ENCODE measurements at places on chromosomes 13 and 19.
A peak's percentile ranks its signal among the peaks of the same experiment; 100 is the strongest.

DNA sequence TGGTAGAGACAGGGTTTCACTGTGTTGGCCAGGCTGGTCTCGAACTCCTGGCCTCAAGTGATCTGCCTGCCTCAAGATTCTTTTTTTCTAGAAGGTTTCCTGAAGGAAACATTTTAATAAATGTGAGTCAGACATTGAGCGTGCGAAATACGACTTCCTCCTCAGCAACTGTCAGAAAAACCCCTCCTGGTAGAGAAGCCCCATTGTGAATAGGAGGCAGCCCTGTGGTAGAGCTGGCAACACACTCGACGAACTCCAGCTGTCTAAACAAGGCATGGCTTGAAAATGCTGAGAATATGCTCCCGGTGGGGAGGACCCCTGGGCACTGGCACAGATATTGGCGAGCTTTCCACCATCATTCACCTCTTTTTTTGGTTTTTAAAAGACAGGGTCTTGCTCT, 9.8 kb downstream of the ZNF333 start:
- DNase-seq, result no peak

DNA sequence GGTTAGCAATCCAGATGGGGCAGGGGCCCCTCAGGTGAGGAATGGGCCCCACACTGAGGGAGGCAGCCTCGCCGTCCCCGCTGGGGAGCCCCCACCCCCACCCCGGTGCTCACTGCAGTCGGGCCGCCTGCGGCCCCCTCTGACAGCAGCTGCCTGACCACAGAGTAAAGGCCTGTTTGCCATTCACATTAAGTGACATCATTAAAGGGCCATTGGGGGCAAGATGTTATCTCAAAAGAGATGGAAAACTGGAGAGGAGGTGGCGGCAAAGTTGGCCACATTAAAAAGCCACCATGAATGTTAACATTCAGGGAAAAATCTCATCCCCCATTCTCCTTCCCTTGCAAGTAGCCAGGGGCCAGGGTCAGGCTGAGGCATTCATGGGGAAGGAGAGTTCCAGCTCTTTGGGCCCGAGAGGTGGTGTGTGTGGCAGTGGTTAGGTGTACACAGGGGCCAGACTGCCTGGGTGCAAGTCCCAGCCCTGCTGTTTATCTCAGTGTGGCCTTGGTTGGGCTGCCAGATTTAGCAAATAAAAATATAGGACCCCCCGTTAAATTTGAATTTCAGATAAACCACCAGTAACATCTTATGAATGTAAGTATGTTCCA, 20.9 kb downstream of the VSTM2B start:
- DNase-seq, result no peak

DNA sequence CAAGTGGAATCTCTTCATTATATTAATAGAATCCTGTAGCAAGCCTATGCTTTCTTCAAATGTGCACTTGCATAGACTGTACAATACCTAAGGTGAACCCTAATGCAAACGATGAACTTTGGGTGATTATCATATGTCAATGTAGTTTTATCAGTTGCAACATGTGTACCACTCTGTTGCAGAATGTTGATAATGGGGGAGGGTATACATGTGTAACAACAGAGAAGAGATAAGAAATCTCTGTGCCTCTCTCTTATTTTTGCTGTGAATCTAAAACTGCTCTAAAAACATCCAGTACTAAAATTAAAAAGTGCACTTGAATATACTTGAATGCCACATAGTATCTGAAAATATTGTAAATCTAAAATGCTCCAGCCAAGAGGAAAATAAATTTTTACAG, 820.8 kb upstream of the MIR17HG start:
- DNase-seq, result no peak

- DNase-seq, result no peak
Observed at GRCh38 chr13:77291774-77292173, 35.1 kb downstream of the MYCBP2 start.

DNA sequence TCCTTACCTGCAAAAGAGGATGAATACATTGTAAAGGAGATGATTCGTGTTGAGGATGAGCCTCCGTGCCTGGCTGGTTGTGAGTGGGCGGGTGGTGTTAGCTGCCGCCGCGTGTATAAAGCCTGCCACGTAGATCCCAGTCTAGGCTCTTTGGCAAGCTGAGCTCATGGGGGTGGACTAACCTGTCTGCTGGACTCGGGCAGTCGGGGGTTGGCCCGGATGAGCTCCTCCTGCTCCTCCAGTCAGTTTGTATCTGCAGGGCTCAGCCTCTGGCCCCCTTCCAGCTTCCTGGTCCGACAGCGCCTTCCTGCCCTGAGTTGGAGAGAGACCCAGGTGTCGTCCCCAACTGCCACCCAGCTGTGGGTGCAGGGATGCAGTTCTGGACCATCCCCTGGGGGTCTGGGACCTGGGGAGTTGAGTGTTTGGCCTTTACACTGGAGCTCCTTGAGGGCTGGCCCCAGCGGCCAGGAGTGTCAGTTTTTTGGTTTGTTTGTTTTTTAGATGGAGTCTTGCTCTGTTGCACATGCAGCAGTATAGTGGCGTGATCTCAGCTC, 20.9 kb downstream of the TECR start:
- no peak for DNase-seq

- DNase-seq, result no peak
Observed at GRCh38 chr19:2756477-2756876, 16.7 kb upstream of the SLC39A3 start.

DNA sequence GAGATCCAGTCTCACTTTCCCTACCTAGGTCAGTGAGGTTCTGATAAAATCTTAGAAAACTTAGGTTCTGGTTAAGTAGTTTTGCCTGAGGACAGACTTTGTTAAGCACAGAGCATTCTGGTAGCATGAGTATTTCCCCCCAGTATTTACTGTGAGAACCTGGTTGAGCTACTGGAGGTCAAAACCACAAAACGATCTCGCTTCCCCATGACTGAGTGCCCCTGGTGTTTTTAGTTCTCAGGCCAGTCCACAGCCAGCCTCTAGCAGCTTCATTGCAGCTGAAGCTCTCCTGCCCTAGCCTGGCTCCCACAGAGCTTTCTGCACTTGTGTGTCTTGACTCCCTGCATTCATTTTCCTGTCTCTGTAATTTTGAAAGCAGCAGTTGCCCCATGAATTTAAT, 1138.2 kb downstream of the UQCRFS1 start:
- no peak for DNase-seq

DNA sequence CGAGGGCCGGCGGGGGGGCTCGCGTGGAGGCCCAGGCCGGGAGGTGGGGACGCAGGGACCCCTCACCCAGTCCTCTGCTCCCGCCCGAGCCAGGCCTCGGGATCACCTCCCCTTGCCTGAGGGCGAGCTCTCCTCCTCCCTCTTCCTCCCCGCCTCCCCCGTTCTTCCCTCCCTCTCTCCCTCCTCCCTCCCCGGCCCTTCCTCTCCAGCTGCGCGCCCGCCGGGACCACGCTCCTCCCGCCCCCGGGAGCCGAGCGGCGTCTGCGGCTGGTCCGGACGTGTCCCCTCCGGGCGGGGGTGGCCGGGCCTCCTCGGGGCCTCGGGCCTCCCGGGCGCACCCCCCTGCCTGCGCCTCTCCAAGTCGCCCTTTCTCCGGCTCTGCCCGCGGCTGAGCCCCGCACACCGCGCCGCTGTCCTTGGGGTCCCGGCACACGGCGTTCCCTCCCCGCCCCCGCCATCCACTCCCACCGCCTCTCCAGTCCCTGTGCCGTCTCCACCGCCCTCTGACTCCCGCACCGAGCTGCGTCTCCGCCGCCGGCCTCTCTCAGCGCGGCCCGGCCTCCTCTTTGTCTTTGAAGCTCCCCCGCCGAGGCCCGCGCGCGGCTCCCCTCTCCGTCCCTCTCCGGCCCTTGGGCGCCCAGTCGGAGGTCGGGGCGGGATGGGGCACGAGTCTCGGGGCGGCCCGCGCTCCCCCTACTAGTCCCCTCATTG, 5.7 kb downstream of the SOX1 start:
- DNase-seq, result no peak

DNA sequence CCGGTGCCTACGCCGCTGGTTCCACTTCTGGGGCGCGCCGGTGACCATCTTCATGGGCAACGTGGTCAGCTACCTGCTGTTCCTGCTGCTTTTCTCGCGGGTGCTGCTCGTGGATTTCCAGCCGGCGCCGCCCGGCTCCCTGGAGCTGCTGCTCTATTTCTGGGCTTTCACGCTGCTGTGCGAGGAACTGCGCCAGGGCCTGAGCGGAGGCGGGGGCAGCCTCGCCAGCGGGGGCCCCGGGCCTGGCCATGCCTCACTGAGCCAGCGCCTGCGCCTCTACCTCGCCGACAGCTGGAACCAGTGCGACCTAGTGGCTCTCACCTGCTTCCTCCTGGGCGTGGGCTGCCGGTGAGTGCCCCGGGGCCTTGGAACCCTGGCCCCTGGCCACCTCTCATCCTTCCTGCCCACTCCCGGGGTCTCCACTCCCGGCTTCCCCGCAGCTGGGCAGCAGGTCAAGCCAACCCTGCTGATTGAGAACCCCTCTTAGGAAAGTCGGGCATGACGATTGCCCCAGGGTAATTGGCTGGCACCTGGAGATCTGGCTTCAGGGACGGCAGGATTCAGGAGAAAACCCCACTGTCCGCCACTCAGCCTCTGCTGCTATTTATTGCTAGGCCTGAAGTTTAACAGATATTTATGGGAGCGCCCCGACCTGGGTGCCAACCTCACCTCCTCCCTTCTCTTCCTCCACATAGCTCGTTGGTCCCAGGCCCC, 39.1 kb downstream of the TRPM4 start:
- no peak for DNase-seq

DNA sequence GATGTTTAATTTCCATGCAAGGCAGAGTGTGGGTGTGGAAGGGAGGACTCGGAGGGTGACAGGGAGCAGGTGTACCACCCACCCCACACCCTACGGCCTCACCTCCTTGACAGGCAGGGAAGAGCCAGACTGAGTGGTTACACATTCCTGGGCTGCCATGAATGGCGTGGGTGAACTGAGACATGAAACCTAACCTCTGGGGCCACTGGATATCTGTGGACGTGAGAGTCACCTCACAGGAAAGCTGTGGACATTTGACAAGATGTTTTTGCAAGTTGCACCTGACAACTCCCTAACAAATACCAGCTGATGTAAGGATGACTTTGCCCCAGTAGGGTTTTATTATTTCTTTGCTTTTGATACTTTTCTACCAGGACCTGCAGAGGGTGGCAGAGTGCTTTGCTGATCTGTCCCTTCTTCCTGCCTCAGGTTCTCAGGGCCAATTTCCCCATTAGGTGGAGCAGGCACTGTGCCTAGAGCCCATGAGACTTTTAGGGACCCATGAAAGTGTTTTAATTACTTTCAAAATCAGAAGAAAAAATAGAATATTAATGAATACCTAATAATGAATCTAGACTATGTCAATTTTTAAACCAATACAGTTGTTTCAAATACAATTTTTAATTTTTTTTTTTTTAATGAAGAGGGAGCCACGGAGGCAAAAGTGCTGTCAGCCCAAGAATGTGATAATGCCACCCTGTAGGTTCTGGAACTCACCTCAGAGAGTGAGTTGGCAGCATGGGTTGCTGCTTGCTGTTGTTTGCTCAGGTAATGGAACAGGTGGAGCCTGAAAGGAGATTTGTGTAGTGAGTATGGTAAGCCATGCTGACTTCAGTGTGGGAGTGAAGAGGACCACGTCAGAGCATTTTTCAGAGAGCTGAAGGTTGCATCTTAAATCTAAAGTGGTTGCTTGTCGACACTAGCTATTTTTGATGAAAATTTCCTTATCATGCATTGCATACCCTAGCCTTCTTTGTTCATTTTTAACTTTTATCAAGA, 58.0 kb upstream of the CYSLTR2 start:
- DNase-seq, result peak; percentile 31

DNA sequence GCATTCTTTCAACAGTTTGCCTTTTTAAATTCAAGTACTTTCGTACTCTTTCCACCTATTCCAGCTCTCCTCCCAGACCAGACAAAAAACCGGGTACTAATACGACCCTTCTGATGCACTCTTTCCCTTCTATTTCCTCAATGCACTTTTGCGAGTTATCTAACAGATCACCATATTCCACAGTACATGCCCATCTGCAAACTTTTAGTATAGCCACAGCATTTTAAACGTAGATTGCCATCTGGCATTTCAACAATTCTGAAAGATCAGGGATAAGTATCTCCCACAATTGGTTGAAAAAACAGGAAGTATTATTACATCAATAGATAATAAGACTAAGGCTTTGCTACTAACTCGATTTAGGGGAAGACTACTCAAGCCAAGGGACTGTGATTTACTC, 31.5 kb downstream of the RBM26 start:
- DNase-seq, result no peak

DNA sequence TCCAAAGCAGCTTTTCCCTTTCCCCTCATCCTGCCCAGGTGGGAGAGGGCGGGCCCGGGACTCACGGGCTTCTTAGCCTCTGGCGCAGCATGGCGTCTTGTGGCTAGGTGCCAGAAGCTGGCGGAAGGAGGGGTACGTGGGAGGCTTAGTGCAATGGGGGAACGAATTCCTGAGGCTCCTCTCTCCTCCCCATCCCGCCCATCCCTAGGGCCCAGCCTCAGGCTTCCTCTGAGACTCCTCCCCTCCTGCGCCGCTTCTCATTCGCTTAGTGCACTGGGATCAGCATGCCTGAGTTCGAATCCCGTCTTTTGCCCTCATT, 297.8 kb downstream of the ZNF536 start:
- DNase-seq, result no peak

DNA sequence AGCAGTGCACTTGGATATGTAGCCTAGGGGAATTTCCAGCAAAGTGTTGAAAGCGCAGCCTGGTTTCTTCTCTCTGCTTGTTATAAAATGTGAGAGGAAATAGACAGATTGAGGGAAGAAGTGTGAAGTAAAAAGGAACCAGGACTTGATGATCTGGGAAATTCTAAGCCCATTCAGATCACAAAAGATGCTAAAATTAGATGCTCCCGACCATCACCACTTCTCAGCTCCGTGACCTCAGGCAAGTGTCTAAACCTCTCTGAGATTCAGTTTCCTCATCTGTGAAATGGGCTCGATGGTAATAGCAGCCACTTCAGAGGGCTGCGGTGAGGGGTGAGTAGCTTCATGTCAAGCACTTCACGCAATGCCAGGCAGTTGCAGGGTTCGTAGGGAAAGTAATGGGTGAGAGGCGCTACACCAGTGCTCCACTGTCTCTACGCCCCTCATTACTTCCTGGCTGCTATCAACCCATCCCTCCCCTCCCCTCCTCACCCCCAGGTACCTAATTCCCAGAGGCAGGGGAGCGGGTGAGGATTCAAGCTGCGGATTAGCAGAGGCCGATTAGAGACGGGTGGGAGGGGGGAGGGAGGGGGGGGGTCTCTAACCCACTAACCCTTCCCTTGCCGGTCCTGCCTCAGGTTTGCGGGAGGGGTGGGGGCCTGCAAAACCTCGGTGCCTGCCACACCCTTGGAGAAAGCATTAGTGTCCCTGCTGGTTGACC, 9.0 kb upstream of the NFIC start:
- no peak for DNase-seq

- peak; percentile 78 for DNase-seq
Observed at GRCh38 chr19:519449-519865, 12.1 kb upstream of the CDC34 start.

GRCh38 chr19:12092065-12092867, 27.7 kb downstream of the ZNF844 start:
- DNase-seq, result peak; percentile 92

Measured in left lung (tissue), 14 donors.